ENCODE measurements at places on chromosomes 1 and 21. TPM values are rescaled to one million over a fixed set of nuclear protein-coding genes. Genes with fewer than 3 reads are reported as not detected.

KIAA1614 gene
- total RNA-seq, result 2.3 TPM

TEDDM1 gene
- not detected for total RNA-seq

TP73 gene
- total RNA-seq, result 0.66 TPM

LCE1D gene
- total RNA-seq, result not detected

CA6 gene
- not detected for total RNA-seq

SPRR2F gene
- total RNA-seq, result not detected

DNMT3L gene
- total RNA-seq, result not detected

DNA sequence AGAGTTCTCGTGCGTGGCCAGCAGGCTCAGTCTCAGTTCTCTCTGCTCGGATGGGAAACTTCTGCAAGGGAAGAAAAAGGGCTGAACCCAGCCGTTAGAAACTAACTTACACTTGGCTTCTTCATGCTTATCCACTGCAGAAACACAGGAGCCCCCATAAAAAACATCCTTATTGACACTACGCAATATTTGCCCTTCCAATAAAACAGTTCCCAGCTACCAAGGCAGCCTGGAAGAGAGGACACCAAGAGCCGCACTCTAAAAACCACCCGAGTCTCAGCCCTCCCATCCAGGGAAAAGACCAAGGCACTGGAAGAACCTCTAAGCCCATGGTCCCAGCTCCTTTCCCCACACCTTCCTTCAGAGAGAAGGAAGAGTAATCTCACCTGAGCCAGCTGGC, 61.1 kb downstream of the SSBP3 start:
- no peaks in the 10 kb centered on the region for H3K36me3 ChIP-seq
- DNase-seq, result no peak
- H3K4me3 ChIP-seq, result no peak overlapping the region
- peaks cover 3% of the 10 kb centered on the region for H3K4me1 ChIP-seq

DNA sequence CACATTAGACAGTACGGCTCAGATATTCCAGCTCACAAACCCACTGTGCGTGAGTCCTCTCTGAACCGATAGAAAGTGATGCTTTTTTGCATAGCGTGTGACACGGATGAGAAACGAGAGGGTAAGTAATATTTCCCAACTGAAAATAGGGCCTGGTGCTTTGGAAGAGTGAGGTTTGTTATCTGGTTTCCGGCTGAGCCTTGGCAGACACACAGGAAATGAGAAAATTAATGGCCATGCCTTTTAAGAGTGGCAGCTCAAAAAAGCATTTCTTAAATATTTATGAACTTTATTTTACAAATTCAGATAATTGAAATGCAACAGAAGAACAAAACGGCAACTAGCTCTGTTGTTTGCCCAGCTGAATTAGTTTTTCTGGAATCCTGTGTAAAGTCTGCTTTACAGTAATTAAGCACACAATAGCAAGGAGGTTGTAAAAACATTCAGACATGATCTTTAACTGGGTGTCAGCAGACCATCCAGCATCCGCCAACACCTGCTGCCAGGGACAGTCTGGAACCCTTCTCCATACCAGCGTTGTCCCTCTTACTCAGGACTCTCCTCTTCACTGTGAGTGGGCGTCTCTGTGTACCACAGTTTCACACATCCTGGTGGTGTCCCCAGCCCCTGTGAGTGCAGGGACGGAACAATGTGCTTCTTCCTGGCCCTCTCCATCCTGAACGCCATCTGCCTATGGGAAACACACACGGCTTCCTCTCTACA, 155.4 kb downstream of the PGBD5 start:
- no peaks in the 10 kb centered on the region for H3K27me3 ChIP-seq
- no peaks in the 10 kb centered on the region for H3K4me1 ChIP-seq
- no peak for DNase-seq
- no peak overlapping the region for H3K4me3 ChIP-seq
- no peaks in the 10 kb centered on the region for H3K36me3 ChIP-seq

GRCh38 chr1:225462714-225463574, 35.1 kb upstream of the LBR start:
- H3K27me3 ChIP-seq, result no peaks in the 10 kb centered on the region
- no peaks in the 10 kb centered on the region for H3K36me3 ChIP-seq
- DNase-seq, result no peak
- H3K4me1 ChIP-seq, result no peaks in the 10 kb centered on the region
- no peak overlapping the region for H3K27ac ChIP-seq

DNA sequence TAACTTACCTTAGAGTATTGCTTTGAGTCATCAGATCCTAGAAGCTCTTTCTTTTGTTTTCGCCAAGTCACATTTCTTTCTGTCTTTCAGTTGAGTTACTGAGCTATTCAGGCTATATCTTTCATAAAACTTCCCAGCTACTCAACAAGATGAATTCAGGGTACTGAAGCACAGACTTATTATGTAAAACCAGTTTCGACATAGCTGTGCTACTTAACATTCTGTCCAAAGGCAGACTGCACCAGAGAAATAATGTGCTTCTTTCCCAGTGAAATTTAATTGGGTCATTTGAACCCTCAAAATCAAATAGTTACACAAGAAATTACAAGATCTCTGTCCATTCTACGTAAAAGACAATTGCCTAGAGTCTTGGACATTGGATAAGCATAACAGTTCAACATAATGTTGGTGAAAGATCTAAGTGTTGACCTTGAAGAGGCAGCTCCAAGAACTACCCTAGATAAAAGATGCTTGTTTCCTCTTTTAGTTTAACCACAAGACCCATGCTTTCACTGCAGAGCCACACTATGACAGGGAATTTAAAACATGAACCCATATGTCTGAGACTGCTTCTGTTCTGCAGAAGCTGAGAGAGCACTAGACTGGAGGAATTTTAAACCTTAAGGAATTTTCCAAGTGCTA, 163.2 kb downstream of the LRRC40 start:
- no peaks in the 10 kb centered on the region for H3K27me3 ChIP-seq
- DNase-seq, result no peak
- H3K4me1 ChIP-seq, result no peaks in the 10 kb centered on the region
- H3K36me3 ChIP-seq, result no peaks in the 10 kb centered on the region
- no peak overlapping the region for H3K4me3 ChIP-seq

DNA sequence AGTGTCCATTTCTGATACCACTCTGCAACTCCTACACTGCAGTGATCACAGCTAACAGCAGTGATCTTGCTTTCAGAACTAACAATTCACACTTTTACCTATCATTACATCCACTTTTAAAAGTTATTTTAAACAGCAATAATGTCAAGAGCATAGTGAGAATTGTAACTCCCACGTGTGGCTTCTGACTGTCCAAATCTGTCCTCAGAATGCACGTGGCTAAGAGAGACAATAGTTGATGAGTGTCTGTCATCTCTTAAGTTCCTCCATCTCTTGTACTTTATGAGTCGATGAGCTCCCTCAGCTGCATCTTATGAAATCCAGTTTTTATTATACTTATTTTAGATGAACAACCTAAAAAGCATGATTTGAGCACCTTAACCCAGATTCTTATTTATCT, 16.5 kb upstream of the CFHR5 start:
- H3K36me3 ChIP-seq, result no peaks in the 10 kb centered on the region
- H3K4me3 ChIP-seq, result no peak overlapping the region
- no peak for DNase-seq
- H3K4me1 ChIP-seq, result no peaks in the 10 kb centered on the region
- H3K27ac ChIP-seq, result no peak overlapping the region

DNA sequence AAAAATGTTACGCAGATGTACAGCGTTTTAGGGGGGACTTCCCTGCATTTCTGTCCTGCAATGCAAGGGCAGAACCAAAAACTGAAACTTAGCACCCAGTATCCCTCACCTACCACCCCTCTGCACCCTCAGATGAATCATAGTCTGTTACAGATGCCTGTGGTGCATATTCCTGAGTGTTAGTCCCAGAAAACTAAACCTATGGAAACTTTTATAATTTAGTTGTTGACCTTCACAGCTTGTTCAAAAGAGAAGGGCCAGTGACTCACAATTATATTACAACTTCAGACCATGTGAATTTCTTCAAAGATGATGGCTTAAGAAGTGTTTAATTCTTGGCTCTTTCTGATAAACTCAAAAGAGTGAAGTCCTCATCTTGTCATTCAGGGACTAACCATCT, 5.8 kb downstream of the PTGER3 start:
- H3K27ac ChIP-seq, result no peak overlapping the region
- H3K27me3 ChIP-seq, result no peaks in the 10 kb centered on the region
- H3K36me3 ChIP-seq, result no peaks in the 10 kb centered on the region
- H3K4me1 ChIP-seq, result no peaks in the 10 kb centered on the region
- DNase-seq, result no peak
- no peak overlapping the region for H3K4me3 ChIP-seq

DNA sequence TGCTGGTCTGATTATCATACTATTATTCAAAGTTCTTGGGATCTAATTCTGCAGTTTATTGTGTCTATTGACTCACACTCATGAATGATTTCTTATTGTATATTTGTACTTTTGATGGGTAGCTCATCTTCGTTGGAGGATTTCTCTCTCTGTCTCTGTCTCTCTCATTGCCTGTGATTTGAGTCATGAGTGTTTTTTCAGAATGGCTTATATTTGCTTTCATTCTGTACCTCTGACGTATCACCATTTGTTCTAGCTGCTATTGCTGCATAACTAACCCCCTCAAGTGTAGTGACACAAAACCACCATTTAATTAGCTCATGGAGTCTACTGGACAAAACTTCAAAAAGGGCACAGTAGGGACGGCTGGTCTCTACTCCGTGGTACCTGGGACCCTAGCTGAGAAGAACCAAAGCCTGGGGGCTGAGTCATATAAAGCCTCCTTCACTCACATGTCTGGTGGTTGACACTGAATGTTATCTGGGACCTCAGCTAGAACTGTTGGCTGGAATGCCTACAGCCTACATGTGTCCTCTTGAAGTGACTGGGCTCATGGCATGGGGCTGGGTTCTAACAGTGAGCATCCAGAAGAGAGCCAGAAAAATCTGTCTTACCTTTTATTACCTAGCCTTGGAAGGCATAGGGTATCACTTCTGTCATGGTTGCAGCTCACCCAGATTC, 44.2 kb downstream of the TBX19 start:
- H3K27me3 ChIP-seq, result no peaks in the 10 kb centered on the region
- no peaks in the 10 kb centered on the region for H3K4me1 ChIP-seq
- no peak overlapping the region for H3K27ac ChIP-seq
- H3K36me3 ChIP-seq, result no peaks in the 10 kb centered on the region

- DNase-seq, result no peak
- no peaks in the 10 kb centered on the region for H3K4me1 ChIP-seq
- no peaks in the 10 kb centered on the region for H3K36me3 ChIP-seq
- H3K27me3 ChIP-seq, result no peaks in the 10 kb centered on the region
Measured at GRCh38 chr1:230125640-230126528, 58.8 kb downstream of the GALNT2 start.

DNA sequence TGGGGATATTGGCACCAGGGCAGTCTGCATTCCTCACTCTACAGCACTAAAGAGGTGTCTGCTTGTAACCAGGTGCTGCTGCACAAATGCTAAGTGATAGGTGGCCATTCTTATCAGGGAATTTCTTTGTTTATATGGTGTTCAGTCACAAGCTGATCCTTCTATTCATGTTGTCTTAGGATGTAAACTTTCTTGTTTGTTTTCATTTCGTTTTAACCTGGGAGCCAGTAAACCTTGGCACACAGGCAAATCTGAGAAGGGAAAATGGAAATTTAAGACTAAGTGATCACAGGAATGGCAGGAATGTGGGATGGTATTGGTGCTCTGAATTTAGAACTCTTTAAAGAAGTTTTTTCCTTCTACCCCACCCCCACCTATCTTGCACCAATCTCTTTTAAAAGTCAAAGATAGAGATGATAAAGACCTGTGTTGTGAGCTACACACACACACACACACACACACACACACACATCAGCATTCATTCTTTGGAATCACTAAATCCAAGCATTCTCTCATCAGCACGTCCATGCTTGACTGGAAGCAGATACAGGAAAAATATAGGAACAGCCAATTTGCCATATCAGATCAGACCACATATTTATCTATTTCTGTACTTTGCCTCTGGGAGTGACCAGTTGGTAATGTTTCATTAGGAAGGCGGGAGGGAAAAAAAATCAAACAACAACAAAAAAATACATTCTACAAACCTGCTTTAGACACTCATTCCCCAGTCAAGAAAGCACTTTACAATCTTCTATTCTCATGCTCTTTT, 451.4 kb upstream of the ADGRL2 start:
- H3K36me3 ChIP-seq, result no peaks in the 10 kb centered on the region
- H3K4me1 ChIP-seq, result no peaks in the 10 kb centered on the region
- DNase-seq, result no peak
- H3K27ac ChIP-seq, result no peak overlapping the region

DNA sequence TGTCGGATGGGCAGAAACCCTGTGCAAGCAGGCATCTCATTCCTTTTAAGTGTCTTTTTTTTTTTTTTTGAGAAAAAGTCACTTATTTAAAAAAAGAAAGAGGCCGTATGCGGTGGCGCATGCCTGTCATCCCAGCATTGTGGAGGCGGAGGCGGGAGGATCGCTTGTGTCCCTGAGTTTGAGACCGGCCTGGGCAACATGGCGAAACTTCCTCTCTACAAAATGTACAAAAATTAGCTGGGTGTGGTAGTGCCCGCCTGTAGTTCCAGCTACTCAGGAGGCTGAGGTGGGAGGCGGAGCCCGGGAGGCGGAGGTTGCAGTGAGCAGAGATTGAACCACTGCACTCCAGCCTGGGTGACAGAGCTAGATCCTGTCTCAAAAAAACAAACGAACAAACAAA, 1.7 kb downstream of the GPR137B start:
- no peak overlapping the region for H3K27ac ChIP-seq
- H3K36me3 ChIP-seq, result no peaks in the 10 kb centered on the region
- DNase-seq, result no peak
- H3K27me3 ChIP-seq, result no peaks in the 10 kb centered on the region
- H3K4me1 ChIP-seq, result no peaks in the 10 kb centered on the region

DNA sequence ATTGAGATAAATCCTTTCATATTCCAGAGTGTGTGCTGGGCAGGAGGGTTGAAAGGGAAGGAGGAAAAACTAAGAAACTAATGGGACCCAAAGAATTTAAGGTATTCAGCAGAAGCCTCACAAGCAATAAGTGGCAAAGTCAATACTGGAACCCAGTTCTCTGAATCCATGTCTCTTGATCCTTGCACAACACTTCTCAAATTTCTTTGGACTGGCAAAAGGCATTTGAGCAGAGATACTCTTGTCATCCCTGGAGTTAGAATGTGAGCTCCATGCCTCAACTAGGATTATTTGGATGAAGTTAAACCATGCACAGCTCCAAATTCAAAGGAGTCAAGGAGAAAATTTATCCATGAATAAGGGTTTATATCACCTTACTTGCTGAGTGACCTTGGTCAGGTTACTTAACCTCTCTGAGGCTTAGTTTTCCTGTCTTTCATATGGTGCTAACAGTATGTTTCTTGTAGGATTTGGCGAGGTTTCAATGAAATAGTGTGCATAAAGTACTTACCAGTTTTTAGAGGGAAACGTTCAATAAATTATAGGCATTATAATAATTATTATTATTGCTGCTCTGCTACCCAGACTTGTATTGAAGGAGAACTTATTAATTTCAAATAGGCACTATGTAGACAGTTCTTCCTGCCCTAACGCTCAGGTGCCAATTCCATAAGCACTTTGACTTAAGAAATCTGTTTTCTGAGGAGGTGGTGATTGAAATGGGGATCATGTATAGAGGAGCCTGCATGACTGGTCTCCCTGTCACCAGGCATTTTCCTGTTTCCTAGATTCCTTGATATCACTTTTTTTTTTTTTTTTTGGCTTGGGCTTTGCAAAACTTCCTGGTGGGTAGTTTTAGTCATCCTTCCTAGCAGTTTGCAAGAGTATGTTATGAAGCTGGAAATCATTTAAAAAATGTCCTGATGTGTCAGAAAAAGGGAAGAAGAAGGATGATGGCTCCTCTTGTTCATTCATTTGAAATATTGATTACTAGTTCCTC, 125.0 kb upstream of the JUN start:
- H3K4me3 ChIP-seq, result no peak overlapping the region
- H3K27ac ChIP-seq, result no peak overlapping the region
- H3K4me1 ChIP-seq, result no peaks in the 10 kb centered on the region
- H3K36me3 ChIP-seq, result no peaks in the 10 kb centered on the region

- H3K36me3 ChIP-seq, result no peaks in the 10 kb centered on the region
- no peak overlapping the region for H3K4me3 ChIP-seq
- no peak overlapping the region for H3K27ac ChIP-seq
- no peak for DNase-seq
Measured at GRCh38 chr1:216562383-216562782, 139.1 kb upstream of the USH2A start.
